GM04503 (cell line): ENCODE measurements at places on chromosomes 11 and 22.

DNA sequence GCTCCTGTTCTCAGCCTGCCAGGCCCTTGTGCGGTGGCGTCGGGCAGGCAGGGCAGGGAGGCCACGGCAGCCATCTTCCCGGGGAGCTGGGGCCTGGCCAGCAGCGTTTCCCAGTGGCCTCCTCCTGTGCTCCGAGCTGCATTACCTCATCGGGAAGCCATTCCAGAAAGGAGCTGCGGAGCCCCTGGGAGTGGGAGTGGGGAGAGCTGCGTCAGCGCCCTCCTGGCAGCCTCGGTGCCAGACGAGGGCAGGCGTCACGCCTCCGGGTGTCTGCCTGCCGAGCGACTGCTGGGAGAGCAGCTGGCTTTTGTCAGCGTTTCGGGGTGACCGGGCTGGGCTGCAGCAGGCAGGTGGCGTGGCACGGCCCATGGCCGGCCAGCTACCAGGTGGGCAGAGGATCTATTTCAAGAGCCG lies 30.9 kb upstream of the WNT7B start:
- DNase-seq: peak; percentile 88

- DNase-seq: no peak
Measured at GRCh38 chr11:130102301-130103249, 32.9 kb downstream of the APLP2 start.

DNA sequence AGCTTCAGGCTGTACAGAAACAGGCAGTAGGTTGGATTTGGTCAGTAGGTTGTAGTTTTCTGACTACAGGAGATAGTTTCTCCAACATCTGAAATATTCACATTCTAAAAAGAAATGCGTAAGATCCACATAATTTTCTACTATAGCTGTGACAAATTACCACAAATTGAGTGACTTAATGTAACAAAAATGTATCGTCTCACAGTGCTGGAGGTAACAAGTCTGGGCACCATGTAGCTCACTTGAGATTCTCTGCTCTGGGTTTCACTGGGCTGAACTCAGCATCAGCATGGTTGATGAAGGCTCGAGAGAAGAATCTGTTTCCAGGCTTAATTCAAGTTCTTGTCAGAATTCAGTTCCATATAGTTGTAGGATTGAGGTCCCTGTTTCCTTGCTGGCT lies 350.9 kb upstream of the CCDC179 start:
- DNase-seq: peak; percentile 37

DNA sequence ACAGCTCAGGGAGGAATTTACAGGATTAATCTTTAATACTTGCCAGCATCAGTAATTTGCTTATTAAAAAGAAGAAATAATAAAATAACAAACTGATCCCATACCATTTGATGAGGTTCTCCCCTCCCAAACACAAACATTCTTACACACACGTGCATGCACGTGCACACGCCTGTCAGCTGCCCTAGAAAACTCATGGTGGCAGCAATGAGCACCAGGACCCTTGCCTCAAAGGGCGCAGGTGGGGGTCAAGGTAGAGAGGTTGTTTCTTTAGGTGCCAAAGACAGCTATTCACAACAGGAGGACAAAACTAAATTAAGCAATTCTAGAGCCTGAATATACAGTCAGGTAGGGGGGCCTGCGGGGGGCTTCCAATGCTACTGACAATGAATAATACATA lies 219.3 kb downstream of the BUD13 start:
- no peak for DNase-seq

- DNase-seq: no peak
Measured at GRCh38 chr11:73451896-73452295, 75.7 kb downstream of the RELT start.

GRCh38 chr22:45671783-45672563 lies at the start of gene ATXN10:
ATXN10 (plus strand) TSS chr22:45671834; CDS start chr22:45672064, 230 bp downstream.
- no peak for DNase-seq

DNA sequence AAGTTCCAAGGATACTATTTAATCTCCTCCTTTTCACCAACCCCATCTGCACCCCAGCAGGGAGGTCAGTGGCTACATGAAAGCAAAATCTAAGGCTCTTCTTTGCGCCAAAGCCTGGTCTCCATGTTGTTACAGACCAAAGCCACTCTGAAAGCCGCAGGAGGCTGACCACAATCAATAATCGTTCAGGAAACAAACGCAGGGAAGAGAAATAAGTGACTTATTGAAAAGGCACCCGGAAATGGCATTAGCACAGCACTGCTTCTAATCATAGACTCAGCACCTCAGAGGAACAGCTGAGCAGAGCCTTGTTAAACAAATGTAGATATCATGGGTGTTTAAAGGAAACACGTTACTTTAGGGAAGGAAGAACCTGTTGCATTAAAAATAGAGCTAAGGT lies 183.9 kb downstream of the KIRREL3 start:
- DNase-seq: no peak

GRCh38 chr11:115219376-115219775 lies 284.8 kb downstream of the CADM1 start:
- no peak for DNase-seq

DNA sequence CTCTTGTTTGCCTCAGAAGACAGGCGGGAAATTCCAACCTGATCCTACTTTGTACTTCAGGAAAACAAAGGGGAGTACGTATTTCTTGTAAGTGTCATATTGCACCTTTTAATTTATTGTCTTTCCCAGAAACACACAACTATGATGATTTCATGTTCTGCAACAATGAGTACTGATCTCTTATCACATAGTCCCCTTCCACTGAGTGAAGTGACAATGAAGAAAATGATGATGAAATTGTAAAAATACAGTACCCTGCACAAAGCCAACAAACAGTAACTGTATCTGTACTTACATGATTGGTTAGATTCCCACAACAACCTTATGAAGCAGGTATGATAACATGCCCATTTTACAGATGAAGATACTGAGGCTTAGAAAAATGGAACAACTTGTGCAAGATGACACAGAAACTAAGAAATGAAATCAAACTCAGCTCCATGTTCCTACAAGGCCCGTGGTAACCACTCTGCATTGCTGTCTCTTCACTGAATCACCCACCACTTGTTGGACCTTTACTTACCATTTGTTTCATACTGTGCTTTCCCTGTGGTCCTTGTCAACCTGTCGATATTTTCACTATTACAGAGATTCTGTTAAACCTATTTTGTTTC lies 37.5 kb downstream of the SLC1A2 start:
- no peak for DNase-seq

GRCh38 chr11:16856022-16856471 lies 117.6 kb downstream of the C11orf58 start:
- no peak for DNase-seq

DNA sequence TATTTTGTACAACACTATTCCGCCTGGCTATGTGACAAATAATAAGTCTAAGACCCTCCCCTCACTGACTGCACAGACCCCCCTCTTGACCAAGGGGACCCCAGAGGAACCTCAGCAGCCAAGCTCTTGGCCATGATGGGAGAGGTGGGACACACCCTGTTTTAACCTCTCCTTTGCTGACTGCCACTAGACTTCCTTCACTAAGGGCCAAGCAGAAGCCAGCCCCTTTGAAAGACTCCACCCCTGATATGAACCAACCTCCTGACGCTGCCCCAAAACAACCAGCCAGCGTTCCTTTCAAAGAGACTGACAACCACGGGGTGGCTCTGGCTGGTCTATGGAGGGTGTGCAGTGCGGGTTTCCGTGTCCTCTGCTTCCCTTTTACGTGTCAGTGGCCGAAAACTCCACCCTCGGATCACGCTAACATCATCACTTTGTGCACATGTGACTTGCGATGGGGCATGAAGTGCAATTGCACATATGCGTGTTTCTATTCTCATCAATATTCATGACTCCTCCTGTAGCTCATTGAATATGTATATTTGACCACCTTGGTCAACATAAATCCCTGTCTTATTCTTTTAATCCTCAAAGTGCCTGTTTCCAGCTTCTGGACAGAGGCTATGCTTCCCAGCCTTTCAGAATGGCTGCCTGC lies 643.9 kb downstream of the TBC1D22A start:
- no peak for DNase-seq
